ENCODE measurements at places on chromosomes 2 and 18. TPM values are rescaled to one million over a fixed set of nuclear protein-coding genes. Genes with fewer than 3 reads are reported as not detected.

HK2 gene
- 20.6 TPM for total RNA-seq

GPC1 gene
- 61.6 TPM for total RNA-seq

USP40 gene
- total RNA-seq: 27.0 TPM

CEBPZ gene
- 41.5 TPM for total RNA-seq
